ENCODE measurements at places on chromosomes 4 and X.

DNA sequence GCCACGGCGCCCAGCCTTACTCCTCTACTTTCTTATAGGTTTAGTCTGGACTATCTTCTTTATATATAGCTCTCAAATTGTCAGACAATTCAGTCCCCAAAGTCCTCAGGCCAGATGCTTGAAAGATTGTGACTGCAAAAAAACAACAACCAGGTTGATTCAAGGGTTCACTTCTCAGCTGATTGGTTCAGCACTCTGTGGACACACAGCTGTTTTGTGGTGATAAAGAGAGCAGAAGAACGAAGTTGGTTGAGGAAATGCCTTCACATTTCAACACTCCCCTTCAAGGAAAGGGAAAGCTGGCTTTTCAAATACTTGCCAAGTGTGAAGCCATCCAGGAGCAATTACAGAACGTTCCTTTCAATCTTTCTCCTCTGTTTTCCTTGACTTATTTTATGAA is 166.8 kb downstream of the SHROOM3 start:
- peak; percentile 53 for DNase-seq

- DNase-seq: no peak
These were observed 58.2 kb downstream of the SLC34A2 start for GRCh38 chr4:25713812-25714211.

DNA sequence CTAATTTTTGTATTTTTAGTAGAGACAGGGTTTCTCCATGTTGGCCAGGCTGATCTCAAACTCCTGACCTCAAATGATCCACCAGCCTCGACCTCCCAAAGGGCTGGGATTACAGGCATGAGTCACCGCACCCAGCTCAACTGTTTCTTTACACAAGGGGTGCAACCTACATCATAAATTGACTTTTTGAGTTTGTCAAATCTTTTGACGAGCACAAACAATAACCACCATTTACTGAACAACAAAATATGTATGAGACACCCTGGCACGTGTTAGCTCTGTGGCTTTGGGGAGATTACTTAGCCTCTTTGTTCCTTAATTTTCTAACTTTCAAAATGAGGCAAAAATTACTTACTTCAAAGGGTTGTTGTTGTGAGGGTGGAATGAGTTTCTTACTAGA is 23.5 kb upstream of the SLC34A2 start:
- DNase-seq: no peak

- DNase-seq: no peak
These were observed 60.9 kb downstream of the GLRA2 start for GRCh38 chrX:14590216-14590615.

GRCh38 chr4:55910140-55910539 is 38.6 kb upstream of the CEP135 start:
- DNase-seq: peak; percentile 24

DNA sequence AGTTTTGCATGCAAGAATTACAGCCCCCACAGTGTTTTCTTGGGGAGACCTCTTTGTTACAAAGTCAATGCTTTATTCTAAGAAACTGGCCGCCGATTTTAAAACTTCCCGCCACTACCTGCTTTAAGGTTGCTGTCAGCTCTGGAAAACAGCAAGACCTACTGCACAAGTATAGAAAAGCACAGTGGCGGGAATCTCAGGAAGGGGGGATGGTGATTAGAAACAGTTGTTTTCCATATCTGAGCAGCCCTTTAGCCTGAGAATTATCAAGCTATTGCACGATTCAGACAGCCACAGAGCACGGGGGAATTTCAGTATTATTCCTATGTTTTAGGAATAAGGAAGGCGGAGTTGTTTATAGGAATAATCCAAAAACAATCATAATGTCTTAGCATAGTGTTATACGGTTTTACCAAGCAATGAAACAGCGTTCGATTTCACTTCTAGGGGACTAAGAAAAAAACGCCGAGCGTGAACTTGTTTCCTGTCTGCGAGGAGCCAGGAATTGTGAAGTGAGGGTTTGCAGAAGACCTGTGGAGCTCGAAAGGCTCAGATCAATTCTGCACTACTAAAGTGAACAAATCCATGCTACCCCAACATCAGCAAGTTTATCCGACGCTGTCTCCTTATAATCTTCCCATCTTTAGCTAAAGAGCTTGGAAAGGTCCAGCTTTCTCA is 81.3 kb downstream of the HMGN5 start:
- peak; percentile 2 for DNase-seq

- no peak for DNase-seq
These were observed 140.2 kb downstream of the STIM2 start for GRCh38 chr4:27000820-27001219.

DNA sequence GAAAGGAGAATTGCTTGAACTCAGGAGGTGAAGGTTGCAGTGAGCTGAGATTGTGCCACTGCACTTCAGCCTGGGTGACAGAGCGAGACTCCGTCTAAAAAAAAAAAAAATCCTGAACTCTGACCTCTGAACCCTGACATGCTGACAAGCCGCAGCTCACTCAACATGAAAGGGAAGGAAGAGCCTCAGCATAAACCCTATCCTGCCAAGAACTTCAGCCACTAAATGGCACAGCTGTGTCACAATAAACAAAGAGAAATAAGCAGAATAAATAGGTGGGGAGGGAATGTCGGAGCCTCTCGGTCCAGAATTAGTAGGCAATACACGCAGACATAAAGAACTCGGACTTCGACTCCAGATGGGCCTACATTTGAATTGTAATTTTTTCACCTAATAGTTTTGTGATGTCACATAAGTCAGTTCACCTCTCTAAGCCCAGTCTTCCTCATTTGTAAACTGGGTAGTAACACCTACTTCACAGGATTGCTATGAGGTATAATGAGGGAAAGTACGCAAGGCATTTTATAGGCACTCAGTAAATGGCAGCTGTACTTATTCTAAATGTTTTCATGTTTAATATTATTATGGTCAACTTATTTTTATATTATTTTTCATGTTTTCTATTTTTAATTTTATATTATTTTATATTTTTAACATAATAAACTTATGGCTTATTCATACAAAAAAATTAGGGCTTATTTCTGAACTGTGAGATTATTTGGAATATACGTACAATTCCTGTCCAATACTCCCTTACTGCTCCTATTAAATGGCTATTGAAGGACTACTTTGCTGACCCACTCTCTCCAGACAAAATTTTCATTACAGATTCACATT is 243.4 kb downstream of the SCFD2 start:
- no peak for DNase-seq

DNA sequence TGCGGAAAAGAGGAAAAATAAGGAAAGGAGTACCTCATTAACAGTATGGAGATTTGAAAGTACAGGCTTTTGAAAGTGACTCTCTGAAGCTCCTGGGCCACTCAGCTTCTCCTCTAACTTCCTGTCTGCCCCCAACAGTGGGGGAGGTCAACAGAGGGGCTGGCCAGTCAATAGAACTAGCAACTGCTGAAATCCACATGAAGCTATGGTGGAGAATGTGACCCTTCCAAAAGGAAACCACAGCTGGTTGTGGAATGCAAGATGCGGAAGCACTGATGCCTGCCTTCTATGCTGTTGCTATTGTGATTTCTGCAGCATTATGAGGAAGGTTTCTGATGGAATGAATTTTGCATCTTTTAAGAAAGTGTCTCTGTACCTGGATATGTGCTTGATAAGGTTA is 2.4 kb downstream of the CORIN start:
- no peak for DNase-seq

GRCh38 chrX:56029691-56030090 is 202.5 kb upstream of the KLF8 start:
- DNase-seq: no peak

DNA sequence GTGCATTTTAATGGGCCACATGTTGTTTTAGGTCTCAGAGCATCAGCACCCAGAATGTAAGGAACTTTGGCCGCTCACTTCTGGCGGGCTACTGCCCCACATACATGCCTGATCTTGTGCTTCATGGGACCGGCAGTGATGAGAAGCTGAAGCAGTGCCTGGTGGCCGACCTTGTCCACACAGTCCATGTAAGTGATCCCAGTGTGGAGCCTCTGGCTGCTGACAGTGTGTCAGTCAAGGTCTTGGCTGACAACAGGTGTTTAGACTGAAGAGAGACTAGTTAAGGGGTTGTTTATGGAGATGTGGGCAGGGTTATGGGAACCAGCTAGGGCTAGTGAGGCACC is 101.4 kb downstream of the FNIP2 start:
- DNase-seq: no peak
